ENCODE measurements at places on chromosomes 13 and 19.

GRCh38 chr19:48501494-48502349, 9.9 kb downstream of the LMTK3 start:
- DNase-seq = peak; percentile 76

GRCh38 chr19:45821103-45821521, 6.0 kb upstream of the RSPH6A start:
- DNase-seq = no peak

- no peak for DNase-seq
Observed at GRCh38 chr13:100195568-100195967, 106.7 kb downstream of the PCCA start.

DNA sequence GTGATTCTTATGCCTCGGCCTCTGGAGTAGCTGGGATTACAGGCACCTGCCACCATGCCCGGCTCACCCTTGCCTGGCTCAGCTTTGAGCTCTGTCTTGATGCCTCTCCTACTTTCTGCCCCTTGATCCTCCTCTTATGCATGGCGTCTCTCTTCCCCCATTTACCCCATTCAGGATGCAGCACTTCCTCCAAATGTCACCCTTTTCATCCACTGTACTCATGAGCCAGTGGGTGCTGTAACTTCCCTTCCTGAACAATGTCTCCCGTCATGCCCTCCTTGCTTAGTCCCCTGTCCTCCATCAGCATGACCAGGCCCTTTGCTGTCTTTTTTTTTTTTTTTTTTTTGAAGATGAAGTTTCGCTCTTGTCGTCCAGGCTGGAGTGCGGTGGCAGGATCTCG, 3.4 kb upstream of the SIGLEC9 start:
- no peak for DNase-seq

Measured in germinal center (tissue), 1 donor.